NCI-H82 (cell line): ENCODE measurements at places on chromosomes 1 and 21.

DNA sequence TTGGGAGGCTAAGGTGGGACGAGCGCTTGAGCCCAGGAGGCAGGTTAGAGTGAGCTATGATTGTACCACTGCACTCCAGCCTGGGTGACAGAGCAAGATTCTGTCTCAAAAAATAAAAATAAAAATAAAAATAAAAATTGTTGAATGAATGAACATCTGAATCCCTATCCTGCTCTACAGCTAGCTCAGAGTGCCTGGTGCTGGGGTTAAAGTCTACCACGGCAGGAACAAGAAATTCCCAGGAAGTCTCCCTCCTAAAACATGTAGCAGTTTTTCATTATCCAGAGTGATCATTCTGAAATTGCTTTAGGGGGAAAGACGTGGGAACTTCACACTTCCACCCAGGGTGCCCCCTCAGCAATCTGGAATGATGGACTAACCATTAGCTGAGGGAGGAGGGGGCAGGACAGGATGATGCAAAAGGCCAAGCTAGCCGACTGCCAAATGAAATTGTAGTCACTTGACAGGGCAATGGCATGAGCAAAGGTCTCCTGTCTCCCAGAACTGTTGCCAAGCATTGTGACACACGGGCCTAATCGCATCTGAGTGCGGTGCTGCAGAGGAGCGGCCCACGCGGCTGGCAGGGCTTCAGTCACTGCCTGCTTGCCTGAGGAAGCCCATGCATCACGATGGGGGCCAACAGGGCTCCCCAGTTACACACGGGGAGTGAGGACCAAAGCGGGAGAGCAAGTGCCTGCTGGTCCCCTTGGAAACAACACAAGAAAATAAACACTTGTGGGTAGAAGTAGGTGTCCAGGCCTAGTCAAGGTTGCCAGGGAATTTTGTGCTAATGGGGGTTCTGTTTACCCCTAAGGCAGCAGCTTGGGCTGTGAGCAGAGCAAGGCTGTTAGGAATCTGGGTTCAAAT lies 85.7 kb downstream of the NENF start:
- peak; percentile 35 for DNase-seq

- DNase-seq, result no peak
Measured at GRCh38 chr1:246779561-246780175, 55.5 kb downstream of the SCCPDH start.

DNA sequence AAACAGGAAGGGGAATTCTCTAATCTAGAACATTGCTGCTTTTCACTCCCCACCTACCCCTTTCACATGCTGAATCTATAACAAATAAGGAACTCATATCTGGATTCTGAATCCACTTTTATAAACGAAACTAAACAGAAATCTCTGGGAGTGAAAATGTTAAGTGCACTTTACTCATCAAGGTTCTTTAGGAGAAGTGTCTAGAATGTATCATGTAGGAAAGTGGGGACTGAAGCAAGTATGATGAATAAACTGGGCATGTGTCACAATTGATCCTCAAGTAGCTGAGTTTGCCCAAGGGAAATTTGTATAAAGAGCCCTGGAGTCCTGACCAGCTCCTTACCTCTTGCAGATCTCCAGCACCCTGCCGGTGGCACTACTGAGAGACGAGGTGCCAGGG lies 19.8 kb downstream of the AVPR1B start:
- DNase-seq, result no peak

GRCh38 chr1:109933856-109934711 lies 23.4 kb downstream of the CSF1 start:
- no peak for DNase-seq

DNA sequence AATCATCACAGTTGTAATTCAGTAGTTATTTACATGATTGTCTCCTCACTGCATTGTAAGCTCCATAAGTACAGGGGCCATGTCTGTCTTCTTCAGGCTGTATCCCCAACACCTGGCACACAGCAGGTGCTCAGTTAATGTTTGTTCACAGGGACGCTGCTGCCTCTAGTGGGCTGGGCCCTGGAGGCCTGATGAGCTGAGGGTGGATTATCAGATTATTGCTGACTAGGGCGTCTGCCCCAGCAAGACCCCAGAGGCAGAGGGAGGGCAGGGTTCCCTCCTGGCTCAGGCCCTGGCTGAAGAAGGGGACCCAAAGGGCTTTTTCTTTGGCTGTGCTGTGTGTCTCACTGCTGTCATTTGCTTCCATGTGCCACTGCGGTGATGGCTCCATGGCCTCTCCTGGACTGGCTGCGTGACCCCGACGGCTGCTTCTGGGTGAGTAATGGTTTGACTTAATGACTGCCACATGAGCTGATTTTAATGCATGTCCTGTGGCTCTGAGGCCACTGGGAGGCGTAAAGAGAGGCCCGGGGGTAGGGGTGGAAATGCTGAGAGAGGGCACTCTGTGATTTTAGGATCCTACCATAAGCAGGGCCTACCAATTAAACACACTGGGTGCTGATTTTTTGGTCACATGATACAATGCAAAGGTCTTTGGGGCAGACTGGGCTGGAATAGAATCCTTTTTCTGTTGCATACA lies 20.8 kb upstream of the EPB41 start:
- DNase-seq, result peak; percentile 86

DNA sequence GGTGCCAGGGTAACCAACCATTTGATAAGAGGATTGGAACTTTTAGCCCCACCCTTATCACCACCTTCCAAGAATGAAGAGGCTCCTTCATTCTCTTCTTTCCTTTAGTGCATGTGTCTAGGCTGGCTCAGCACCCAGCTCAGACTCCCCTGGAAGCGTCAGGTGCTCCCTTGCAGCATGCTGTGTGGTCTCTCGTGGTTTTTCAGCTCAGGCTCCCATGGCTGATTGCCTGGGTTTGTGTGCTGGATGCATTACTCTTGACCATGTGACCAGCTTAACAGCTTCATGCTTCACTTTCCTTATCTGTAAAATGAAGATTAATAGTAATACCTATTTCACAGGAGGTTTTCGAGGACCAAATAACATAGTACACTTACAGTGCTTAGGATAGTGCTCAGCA lies 198.4 kb downstream of the HHAT start:
- DNase-seq, result peak; percentile 55
